ENCODE measurements at places on chromosomes 2 and 18.

DNA sequence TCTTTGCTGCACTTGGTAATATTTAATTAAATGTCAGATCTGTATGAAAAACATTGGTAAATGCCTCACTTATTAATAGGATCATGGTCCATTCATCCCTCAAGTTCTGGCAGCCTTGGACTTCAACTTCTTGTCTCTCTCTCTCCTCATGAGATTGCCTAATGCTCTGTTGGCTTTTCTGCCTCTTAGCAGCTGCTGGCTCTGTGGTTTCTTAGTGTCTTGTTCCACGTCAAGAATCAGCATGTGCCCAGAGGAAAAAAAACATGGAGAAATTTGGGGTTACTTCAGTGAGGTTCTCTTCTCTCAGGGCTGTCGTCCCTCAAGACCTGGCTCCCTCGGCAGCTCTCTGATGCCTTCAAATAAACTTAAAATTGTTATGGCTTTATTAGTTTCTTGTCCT, 75.4 kb downstream of the TAF4B start:
- DNase-seq = no peak

DNA sequence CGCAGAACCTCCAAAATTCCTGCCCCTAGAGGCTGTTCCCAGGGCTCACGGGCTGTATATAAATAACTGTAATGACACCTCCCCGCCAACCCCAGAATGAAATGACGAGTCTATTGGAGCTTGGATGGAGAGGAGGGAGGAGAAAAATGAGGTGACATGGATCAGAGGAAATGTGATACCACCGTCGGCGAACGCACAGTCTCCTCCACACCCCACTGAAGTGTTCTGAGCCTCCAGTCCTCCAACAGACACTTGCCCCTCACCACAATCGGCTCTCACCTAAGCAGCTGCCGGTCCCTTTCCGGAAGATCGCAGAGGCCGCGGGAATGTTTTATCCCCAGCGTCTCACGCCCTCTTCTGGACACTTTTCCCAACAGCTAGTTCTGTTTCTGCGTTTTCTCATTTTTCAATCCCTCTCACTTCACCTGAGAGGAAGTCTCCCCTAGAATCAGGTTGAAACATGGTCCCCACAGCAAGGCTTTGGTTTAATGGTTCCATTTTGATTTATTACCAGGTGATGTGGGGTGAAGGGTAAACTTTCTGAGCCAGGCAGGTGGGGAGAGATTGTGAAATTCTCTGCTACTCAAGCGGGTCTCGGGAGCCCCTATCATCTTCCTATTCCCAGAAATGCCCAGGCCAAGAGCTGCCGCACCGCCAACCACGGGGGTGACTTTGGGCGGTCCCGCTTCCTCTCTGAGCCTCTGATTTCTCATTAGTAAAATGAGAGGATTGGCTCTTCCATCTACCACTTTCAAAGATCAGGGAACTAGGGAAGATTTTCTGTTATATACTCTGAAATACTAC, 9.1 kb upstream of the MYO5B start:
- no peak for DNase-seq

- no peak for DNase-seq
Measured at GRCh38 chr2:200593905-200594304, 8.1 kb downstream of the AOX1 start.

DNA sequence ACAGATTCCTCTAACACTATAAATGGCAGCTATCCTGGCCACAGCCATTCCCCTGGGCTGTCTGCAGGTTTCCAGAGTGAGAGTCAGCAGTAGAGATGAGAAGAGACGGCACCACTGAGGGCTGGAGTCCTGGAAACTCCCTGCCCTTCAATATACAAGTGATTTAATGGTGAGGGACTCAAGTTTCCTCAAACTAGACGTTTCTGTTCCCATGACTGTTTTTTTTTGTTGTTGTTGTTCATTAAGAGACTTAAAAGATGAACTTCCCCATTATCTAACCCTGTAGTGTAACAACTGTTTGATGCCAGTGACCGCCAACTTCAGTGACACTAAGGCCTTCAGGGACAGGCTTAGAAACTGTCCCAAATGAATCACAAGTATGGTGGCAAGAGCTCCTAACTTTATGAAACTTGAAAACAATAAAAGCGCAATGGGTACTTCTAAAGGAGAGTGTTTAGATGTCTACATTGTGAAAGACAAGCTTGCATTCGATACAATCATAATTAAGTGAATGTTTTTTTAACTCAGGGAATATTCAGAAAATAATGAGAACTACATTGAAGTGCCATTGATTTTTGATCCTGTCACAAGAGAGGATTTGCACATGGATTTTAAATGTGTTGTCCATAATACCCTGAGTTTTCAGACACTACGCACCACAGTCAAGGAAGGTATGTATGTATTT, 34.0 kb downstream of the IL1R2 start:
- no peak for DNase-seq

DNA sequence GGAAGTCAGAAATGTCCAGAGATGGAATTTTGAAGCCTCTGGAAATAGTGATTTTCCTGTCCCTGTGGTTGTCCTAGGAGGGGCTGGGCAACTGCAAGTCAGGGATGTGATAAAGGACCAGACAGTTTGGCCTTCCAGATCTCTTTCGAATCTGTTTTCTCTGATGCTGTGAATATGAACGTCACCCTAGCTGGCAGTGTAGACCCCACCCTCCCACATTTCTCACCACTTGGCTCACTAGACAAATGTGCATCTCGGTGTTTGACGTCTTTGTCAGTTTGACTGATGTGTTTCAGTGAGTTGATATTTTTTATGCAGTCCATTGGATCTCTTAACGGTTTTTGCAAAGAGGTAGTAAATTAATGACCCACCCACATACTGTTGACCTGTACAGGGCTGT, 301.2 kb downstream of the TNS1 start:
- no peak for DNase-seq

GRCh38 chr2:166230724-166231070, 102.9 kb upstream of the SCN1A start:
- no peak for DNase-seq

DNA sequence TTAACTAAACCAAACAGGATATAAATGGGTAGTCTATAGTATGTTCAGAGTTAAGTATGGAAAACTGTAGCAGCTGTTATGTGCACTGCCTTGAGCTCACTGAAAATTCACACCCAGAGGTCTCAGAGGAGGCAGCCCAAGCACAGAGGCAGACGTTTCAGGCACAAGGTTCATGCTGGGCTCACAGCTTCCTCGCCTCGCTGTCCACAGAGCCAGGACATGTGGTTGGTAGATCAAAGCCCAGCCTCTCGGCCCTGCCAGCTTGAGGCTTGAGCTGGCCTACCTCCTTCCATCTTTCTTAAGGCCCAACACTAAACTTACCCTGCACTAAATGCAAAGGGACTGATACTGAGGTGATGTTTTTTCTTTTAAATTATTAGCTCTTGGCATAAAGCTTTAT, 43.7 kb downstream of the PRELID3A start:
- DNase-seq = no peak

DNA sequence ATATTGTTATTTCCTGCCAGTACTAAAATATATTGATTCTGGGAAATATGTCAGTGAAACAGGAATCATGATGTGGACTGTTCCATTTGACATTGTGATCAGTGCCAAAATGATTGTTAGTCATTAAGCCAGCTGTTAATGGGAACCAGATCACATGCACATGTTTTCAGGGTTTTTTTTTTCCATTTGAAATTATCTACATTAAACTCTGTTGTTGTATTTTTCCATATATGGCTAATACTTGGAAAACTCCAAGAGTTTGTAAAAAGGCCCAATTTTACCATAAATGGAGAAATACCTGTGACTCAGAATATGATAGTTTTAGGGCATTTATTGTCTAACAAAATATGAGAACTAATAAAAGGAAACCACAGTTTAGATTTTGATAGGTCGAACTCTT, 13.4 kb downstream of the ITGAV start:
- DNase-seq = no peak

GRCh38 chr2:61268249-61268648, 106.3 kb downstream of the C2orf74 start:
- no peak for DNase-seq

GRCh38 chr2:182015334-182016109, 29.9 kb downstream of the PPP1R1C start:
- no peak for DNase-seq

DNA sequence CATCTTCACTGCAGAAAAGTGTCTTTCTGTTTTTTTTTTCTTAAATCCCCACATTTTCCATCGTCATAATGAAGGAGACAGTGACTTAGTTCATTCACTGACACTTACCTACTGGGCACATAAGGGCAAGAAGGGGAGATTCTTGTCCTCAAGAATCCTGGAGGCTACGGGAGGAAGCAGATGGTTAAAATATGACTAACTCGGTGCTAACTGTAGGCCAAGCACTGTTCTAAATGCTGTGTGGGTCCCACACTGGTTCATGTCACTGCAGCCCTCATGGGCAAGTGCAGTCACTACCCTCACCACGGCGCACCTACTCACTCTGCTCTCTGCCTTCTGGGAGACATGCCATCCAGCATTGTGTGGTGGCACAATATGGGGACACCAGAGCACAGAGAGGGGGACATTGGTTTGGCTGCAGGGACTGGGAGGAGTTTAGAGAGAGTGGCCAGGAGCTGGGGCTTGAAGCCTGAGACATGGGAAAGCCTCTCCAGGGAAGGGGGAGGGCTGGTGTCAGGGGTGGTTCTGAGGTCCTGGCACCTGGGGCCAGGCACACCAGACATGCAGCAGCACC, 305.2 kb downstream of the MYCN start:
- DNase-seq = no peak

DNA sequence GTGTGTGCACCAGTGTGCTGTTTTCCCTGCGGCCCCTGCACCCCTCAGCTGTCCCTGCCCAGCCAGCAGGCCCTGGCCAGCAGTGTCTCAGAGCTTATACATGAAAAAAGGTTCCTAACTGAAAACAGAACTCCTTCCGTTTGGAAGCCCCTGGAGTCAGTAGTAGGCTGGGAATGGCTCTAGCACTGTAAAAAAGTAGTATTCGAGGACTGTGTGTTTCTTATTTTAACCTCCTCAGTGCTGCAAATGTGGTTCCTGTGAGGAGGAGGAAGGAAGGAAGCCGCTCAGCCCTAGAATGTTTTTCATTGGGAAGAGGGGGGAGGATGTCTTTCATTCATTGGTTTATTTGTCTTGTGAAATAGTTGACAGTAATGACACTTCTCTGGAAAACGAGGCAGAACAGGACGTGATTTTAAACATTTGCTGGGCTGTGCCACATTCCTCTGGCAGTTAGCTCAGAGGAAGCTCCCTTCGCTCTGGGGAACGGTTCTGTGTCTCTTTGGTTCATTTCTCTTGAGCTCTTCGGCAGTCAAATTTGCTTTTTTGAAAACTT, 103.5 kb downstream of the SPTBN1 start:
- DNase-seq = no peak

DNA sequence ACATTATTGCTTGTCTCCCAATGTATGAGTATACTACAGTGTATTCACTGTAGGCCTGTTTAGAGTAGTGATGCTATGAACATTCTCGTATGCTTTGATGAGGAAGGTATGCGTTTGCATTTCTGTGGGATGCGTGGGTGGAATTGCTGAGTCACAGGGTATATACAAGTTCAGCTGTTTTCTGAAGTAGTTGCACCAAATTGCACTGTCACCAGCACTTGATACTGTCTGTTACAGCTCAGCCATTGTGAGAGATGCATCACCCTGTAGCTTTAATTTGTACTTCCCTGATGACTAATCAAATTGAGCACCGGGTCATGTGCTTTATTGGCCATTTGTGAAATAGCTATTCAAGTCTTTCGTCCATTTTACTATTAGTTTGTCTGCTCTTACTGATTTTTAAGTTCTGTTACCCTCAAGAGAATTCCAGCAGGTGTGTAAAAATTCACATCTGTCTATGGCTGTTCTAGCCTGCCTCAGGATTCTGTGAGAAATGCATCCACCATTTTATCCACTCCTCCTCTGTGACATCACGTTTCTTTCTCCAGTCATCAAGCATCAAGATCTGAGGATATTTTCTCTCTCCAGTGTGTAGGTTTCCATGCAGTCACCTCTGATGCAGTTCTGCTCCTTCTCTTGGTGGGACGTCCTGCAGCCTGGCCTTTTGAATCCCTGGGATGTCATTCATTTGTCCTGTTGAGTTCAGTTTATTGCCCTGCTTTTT, 72.5 kb downstream of the DGKD start:
- peak; percentile 72 for DNase-seq

- DNase-seq = no peak
Measured at GRCh38 chr2:65766768-65767267, 334.4 kb upstream of the SPRED2 start.

DNA sequence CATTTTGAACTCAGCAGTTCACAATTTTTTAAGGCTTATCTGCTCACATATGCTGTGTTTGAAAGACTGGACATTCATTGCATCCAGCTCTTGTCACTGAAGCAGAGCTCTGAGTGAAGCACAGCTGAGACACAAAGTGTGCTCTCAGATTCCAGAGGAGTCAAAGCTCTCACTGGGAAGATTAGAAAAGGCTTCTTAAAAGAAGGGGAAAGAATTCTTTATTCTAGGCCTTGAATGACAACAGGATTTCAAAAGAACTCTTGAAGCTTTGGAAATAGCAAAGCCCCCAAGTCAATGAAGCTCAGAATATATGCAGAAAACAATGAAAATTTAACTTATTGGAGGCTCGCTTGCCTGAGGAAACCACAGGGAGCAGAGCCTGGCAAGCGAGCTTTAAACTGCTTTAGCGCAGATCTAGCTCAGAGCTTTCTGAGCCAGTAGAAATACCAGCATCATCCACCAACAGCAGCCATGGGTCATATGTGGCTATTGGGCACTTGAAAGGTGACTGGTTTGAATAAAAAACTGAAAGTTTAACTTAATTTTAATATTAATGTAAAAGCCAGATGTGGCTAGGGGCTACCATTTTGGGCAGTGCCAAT, 369.7 kb downstream of the OSR1 start:
- no peak for DNase-seq

DNA sequence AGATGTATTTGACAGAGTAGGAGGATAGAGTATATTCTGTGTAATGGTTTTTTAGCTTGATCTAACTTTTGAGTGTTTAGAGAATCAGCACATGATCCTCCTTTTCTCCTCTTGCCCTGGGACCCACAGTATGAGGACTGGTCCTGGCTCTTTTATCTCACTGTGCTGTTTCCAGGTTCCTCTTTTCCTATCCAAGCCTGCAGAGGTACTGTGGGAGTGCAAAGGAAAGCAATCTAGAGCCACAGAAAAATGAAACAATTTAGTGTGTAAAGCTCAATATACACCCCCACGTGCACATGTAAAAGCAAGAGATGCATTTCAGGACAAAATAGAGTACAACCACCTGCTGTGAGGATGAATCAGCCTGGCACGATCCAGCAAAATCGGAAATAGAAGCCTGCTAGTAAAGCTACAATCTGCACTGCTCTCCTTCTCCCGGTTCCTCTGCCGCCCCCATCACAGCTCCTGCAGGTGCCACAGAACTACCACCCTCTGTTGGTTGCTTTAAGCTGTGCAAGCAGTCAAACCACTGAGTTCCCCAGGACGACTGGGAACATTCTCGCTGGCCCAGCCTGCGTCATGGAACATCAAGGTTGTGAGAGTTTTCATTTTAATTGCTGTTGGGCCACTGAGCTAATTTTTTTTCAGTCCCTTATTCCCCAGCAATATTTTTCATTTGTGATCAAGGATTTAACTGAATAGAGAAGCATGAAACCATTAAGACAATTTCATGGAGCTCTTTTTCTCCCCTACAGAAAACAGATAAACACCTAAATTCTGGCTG, 47.8 kb upstream of the MAPRE3 start:
- peak; percentile 28 for DNase-seq

- DNase-seq = no peak
Measured at GRCh38 chr2:170605862-170606261, 109.3 kb upstream of the SP5 start.

- no peak for DNase-seq
Measured at GRCh38 chr2:138974651-138975050, 194.5 kb upstream of the NXPH2 start.

Measured in activated CD4-positive, alpha-beta T cell treated with anti-CD3 and anti-CD28 coated beads for 4 hours (primary cell).